ENCODE measurements at places on chromosomes 4 and X.

DNA sequence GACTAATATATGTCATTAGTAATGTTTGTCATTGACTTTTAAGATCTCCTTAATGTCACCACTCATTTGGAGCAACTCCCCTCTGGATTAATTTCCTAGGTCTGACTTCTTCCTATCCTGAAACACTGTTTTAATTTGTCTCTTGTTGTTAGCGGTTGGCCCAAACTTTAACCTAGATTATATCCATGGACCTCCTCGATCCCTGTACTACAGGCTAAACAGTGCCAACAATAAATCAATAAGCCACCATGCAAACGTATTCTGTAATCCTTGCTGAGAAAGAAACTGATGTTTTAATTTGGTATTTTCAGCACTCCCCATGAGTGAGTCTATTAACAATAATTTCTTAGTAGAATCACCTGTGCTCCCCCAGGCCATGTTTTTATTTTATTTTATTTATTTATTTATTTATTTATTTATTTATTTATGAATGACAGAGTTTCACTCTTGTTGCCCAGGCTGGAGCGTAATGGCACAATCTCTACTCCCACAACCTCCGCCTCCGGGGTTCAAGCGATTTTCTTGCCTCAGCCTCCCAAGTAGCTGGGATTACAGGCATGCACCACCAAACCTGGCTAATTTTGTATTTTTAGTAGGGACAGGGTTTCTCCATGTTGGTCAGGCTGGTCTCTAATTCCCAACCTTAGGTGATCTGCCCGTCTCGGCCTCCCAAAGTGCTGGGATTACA is 204.1 kb downstream of the IL15 start:
- DNase-seq: no peak

- DNase-seq: no peak
Observed at GRCh38 chr4:129623233-129623875, 527.4 kb downstream of the C4orf33 start.

DNA sequence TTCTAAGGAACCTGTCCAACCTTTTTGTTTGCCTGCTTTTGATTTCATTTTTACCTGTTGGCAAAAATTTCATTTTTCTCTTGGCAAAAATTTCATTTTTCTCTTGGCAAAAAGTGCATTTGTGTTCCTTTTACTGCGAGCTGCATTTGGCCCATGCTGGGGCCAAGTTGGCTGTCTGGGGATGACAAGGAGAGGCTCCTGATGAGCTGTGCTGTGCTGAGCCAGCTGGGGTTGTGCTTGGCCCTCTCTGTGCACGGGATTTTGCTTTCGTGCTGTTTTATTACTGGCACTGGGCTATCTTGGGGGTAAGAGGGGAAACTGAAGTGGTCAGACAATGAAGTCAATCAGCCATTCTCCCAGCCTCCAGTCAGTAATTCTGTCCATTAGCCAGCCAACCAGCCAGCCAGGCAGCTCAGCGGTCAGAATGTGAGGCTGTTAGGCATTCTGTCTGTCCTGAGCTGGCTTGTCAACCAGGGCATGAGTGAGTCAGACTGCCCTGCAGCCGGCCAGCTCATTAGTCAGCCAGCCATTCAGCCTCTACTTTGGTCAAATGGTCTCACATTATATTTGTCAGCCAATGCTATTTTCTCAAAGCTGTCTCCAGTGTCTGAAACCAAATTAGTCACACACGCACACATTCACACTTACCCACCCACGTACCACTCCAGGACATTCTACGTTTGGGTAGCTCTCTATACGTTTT is 56.9 kb upstream of the PRPS1 start:
- no peak for DNase-seq

DNA sequence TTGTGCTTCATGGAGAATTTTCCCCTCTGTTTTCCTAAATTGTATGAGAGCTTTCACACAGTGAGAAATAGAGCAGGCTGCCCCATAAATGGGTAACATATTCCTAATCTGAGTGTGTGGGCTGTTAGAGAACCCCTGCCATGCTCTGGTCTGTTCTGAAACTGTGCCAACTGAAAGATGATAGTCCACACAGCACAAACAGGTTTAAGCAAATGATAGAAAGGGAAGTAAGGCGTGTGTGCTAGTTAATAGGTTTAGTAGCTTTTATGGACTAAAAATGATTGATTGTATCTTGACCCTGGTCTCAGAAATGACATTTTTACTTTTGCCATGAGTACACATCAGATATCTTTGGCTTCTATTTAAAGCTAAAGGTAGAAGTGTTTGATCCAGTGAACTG is 106.2 kb downstream of the PRRG1 start:
- no peak for DNase-seq

- DNase-seq: no peak
Observed at GRCh38 chrX:136768469-136769084, 12.2 kb downstream of the ARHGEF6 start.

- no peak for DNase-seq
Observed at GRCh38 chrX:47745416-47745815, 86.4 kb upstream of the UXT start.

DNA sequence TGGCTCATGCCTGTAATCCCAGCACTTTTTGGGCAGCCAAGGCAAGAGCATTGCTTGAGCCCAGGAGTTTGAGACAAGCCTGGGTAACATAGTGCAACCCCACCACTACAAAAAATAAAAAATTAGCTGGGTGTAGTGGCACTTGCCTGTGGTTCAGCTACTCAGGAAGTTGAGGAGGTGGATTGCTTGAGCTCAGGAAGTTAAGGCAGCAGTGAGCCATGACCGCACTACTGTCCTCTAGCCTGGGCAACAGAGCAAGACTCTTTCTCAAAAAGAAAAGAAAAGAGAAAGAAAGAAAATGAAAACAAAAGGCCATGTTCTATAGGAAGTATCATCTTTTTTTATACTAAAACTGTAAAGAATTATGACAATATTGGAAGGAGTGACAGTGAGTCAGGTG is 38.5 kb downstream of the NEK1 start:
- DNase-seq: no peak

Data from upper lobe of left lung (tissue), 6 donors.